ENCODE measurements at places on chromosomes 1 and 21.

DNA sequence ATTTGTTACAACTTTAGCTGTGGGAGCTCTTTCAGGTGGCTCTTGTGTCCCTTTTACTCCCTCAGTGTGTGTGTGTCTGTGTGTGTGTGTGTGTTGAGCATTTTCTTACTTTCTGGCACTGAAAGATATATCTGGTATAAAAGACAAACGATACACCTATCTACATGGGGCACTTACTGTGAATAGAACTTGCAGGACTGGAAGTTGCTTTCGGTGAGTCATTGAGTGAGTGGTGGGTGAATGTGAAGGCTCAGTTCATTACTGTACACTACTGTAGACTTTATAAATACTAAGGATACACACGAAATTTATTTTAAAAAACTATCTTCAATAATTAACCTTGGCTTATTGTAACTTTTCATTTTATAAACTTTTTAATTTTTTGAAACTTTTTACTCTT is 38.7 kb downstream of the BTBD8 start:
- no peak for DNase-seq

DNA sequence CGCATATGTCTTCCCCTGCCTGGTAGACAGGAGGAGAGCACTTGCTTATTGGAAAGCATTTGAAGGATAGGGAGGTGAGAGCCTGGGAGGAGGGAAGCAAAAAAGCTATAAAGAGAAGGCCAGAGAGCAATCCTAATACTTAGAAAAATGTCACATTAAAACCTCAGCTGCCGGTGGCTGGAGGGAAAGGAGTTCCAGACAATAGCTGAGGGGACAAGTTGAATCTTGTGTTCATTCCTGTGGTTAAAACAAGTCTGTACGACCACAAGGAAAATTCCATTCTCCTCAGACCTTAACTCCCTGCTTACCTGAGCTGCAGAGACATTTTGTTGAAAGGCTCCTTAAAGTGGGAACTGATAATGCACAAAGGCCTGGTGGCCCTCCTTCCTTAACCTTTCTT is 218.8 kb upstream of the CAMK1G start:
- DNase-seq, result no peak

- no peak for DNase-seq
Observed at GRCh38 chr21:38849776-38850175, 44.0 kb downstream of the ETS2 start.

DNA sequence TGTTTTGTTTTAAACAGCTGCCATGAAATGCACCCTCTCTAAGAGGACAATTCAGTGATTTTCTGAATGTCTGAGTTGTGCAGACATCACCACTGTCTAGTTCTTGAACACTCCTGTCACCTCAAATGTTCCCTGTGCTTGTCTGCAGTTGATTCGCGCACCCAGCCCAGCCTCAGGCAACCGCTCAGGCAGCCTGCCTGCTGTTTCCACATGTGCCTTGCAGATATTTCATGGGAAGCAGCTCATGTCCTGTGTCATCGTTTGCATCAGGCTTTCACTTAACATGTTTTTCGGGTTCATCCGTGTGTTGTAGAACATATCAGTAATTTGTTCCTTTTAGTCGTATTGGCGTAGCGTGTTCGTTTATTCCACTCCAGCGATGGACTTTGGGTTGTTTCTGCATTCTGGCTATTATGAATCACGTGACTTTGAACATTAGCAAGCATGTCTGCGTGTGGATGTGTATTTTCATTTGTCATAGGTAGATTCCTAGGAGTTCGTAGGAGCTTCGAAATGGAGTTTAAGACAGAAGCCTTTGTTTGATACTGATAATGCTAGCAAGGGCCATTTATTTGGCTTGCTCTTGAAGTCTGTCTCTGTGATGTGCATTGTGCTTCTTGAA is 12.1 kb downstream of the ADARB1 start:
- no peak for DNase-seq

DNA sequence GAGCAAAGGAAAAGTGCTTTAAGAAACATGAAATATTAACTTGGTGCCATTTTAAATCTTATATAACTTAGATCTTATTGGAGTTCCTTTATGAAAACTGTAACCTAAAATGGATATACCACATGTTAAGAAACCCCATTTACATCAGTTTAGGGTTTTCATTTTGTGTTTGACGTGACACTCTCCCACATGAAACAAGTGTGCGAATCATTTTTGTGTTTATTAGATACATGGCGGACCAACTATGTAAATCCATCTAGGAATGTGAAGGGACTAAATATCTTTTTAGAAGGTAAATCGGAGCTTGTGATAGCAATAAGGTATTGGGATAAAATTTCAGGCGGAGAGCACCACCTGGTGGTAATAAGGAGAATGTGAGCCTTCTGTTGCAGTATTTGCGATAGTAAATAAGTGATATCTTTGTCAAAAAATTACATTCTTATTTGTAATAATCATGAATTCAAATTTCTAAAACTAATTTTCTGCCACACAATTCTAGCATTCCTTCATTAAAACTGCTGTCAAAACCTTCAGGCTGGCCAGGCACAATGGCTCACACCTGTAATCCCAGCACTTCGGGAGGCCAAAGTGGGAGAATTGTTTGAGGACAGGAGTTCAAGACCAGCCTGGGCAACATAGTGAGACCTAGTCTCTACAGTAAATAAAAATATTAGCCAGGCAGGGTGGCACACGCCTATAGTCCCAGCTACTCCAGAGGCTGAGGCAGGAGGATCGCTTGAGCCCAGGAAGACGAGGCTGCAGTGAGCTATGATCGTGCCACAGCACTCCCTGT is 31.3 kb downstream of the SMAP2 start:
- no peak for DNase-seq

DNA sequence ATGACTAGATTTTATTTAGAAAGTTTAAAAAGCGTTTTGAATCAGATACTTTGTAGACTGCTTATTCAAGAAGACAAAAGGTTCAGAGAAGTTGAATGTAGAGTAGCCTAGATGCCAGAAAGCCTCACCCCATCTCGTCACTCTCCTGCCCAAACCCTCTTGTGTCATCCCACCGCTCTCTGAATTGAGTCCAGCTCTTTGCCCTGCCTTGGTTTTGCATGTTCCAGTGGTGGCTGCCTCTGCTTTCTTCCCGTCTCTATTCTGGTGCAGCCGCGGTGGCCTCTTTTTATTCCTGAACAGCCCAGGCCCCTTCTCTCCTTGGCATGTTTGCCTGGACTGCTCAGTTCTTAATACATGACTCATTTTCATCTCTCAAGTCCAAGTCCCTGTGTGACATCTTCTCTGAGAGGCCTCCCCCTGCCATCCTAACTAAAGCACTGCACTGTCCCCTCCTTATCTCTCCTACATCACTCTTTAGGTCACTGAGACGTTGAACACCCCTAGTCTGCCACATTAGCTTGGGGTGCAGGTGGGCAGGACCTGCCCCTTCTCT is 22.9 kb downstream of the PRDM2 start:
- no peak for DNase-seq

GRCh38 chr21:42833439-42833815 is 45.9 kb downstream of the WDR4 start:
- DNase-seq, result peak; percentile 31

GRCh38 chr1:183096894-183097293 is 73.7 kb downstream of the LAMC1 start:
- DNase-seq, result no peak

GRCh38 chr1:92743221-92743620 is 41.7 kb downstream of the EVI5 start:
- no peak for DNase-seq

- DNase-seq, result no peak
Observed at GRCh38 chr1:222105861-222106260, 364.0 kb upstream of the DUSP10 start.

GRCh38 chr1:119217309-119217828 is 76.9 kb upstream of the WARS2 start:
- DNase-seq, result no peak

DNA sequence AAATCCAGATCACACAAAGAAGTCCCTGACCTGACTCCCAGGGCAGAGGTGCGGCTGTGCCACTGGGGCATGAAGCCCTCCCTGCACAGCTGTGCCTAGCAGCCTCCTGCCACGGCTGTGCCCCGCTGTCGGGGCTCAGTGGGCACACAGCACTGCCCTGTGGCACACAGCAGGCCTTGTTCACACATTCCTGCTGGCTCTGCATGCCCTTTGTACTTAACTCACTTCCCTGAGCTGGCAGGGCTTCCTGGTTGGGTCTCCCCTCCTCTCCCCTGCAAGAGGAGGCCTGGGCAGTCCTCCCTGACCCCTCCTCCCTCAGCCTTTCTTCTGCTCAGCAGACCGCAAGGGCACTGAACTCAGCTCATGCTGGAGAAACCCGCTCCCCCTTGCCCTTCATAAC is 14.8 kb downstream of the LHX4 start:
- no peak for DNase-seq

GRCh38 chr1:182731852-182732575 is 47.6 kb upstream of the RGS8 start:
- DNase-seq, result no peak

- DNase-seq, result no peak
Observed at GRCh38 chr1:38332649-38333310, 286.2 kb upstream of the POU3F1 start.

DNA sequence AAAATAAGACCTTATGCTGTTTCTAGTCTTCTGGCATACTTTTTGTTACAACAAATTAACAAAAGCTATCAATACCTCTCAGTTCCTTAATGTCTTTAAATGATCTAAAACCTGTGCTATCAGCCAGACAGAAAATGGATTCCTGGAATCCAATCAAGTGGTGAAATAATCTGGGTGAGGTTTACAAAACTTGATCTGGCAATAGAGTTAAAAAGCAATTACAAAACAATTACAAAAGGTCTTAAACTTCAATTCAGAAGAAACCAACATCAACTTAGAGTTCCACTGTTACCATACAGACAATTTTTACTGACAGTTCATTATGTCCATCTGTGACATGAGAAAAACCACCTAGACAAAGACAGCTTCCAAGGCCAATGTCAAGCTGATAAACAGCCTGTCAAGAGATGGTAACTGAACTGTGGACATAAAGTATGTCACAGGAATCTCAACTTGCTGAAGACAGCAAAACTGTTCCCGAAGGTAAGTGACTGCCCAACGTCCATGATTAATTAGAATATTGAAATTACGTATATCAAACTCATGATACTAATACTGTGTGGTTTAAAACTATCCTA is 17.4 kb downstream of the ZZZ3 start:
- DNase-seq, result no peak

- no peak for DNase-seq
Observed at GRCh38 chr1:24931468-24932231, 1.6 kb upstream of the RUNX3 start.

DNA sequence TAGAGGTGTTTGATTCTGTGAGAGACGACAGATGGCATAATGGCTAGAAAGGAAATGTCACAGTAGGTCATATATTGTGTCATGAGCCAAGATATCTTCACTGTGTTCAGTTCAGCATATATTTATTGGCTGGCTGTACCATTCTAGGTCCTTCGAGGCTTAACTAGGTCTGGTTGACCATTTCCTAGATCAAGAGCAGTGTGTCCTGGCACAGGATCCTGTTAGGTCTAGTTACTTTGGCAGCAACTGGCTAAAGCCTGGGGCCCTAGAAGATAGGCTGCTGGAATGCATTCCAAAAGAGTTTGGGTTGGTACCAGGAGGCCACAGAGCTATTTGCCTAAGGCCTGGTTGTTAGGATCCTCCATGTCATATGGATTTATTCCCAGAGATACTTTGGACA is 20.9 kb downstream of the ZBTB40 start:
- DNase-seq, result no peak

DNA sequence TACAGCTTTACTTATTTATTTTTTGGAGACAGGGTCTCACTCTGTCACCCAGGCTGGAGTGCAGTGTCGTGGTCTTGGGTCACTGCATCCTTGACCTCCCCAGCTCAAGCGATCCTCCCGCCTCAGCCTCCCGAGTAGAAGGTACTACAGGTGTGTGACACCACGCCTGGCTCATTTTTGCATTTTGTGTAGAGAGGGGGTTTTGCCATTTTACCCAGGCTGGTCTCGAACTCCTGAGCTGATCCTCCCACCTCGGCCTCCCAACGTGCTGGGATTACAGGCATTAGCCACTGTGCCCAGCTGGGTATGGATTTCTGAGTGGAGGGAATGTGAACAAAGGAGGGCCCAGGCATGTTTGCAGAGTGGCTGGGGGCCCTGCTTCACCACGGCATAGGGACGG is 44.1 kb downstream of the WNT4 start:
- DNase-seq, result no peak

DNA sequence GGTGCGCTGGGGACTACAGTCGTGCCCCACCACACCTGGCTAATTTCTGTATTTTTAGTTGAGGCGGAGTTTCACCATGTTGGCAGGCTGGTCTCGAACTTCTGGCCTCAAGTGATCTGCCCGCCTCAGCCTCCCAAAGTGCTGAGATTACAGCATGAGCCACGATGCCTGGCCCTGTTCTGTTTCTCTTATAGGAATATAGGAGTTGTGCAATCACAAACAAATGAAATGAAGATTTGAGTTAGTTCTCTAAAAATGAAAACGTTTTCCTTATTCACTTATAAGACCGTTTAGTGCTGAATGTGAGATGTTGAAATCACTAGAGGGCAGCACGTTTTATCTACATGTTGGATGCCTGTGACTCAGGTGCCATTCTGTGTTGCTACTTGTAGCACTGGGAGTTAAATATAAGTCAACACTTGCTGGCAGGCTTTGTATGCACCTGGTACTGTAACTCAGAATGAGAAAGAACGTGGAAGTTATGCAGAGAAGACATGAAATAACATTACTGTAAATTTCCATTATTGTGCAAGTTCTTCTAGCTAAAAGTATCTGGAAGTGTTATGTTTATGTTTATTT is 45.8 kb downstream of the MIGA1 start:
- no peak for DNase-seq

DNA sequence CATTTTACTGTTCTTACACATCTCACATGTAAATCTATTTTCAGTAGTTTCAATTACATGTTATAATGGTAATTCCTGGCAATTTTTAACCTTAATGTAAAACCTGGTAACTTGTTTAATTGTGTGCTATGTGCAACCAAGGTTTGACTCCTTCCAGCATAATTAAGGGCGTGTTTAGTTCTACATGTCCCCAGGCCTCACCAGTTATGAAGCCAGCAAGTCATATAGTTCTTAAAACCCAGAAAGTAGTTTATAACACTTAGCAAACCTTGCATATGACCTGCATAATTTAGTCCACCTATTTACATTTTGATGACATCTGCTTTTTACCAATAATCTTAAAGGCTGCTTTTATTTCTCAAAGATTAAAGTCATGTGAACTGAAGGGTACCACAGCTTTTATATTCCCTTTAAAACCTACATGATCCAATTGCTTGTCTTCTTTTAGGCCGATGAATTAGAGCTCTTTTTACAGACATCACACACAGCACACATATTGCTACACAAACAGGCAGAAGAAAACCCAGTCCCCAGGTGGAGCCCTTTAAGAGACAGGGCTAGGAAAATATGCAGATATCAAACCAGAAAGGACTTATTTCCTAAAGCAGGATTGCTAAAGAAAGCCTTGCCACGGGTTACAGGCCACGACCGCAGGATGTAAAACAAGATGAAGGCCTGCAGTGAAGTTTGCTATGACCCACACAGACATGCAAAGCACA is 23.2 kb upstream of the SYCP1 start:
- no peak for DNase-seq
